NCI-H1417 treated with DMSO at 0.1 percent for 48 hours (cell line): ENCODE measurements at places on chromosomes 16 and 17.

- DNase-seq = no peak
Observed at GRCh38 chr17:35607239-35607847, 20.2 kb downstream of the AP2B1 start.

DNA sequence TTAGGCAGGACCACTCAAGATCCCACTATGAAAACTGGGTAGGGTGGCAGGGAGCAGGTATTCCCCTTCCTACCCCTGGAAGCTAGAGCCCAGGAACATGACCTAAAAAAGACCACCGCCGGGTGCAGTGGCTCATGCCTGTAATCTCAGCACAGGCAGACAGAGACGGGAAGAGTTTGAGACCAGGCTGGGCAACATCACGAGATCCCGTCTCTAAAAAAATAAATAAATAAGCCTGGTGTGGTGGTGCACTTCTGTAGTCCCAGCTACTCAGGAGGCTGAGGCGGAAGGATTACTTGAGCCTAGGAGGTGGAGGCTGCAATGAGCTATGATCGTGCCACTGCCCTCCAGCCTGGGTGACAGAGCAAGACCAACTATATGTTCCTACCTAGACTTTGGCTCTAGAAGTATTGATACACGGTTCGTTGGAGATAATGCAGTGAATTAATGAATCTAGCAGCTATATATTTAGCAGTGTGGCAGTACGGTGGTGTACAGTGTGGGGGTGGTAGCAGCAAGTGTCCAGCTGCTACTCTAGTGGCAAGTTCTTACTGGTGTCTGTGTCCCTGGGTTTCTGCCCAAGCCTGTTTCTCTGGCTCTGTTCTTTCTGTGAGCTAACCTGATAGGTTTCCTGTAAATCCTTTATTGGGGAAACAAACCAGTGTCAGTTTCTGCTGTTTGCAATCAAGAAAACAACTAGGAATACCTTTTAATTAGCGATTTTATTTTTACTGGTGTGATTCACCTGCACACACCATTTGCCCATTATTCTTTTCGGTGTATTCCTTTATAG lies 3.3 kb upstream of the USP31 start:
- no peak for DNase-seq

DNA sequence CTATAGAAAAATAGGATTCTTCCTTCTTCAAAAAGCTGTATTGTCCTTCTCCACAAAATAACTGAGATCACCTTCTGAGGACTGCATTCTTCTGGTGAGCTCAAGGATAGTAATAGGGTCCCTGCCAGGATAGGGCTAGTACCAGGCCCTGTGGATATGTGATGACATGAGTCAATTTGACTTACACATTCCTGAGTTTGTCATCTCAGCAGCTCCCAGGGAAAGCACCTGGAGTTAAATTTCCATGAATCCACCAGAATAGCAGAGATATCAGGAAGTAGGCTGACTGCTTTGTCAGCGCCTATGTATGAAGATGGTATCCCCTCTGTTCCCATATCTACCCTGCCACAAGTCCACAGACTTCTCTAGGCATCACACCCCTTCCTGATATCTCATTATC lies 225.8 kb downstream of the PMP22 start:
- no peak for DNase-seq

DNA sequence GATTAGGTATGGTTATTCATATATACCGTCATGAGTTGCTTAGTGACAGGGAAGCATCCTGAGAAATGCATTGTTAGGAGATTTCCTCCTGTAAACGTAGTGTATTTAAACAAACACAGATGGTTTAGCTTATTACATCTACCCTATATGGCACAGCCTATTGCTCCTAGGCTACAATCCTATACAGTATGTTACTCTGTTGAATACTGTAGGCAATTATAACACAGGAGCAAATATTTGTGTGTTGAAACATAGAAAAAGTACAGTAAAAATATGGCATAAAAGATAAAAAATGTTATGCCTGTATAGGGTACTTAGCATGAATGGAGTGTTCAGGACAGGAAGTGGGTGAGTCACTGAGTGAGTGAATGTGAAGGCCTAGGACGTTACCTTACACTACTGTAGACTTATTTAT lies 157.7 kb downstream of the CDH11 start:
- no peak for DNase-seq

GRCh38 chr17:82007228-82007494 lies 15.5 kb downstream of the CENPX start:
- DNase-seq = no peak

DNA sequence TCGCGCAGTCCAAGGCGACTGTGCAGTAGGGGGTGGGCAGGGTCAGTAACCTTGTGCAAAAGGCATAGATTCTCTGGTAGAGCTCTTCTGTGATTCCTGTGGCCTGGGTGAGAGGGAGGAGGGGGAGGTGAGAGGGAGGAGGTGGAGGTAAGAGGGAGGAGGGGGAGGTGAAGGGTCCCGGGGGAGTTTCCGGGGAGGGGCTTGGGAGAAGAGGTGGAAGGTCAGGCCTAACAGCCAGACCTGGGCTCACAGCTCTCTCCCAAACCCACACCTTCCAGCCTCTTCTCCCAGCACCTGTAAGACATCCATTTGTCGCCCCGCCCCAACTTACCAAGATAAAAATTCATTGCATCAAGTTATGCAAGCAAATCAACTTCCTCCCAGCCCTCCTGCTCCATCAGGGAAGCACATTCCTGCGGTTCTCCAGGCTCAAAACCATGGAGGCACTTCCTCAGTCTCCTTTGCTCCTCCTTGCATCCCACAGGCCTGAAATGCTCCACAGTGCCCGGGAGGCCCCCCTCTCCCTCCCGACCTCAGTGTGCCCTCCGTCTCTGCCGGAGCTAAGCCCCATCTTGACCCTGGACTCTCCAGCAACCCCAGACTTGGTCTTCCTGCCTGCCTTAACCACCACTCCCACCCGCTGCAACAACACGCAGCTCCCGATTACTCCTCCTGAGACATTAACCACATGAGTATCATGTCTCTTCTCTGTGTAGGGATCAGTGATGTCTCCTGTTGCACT lies 30.5 kb downstream of the PIK3R6 start:
- DNase-seq = no peak

- DNase-seq = no peak
Observed at GRCh38 chr16:58127634-58128033, 1.5 kb downstream of the CFAP20 start.

DNA sequence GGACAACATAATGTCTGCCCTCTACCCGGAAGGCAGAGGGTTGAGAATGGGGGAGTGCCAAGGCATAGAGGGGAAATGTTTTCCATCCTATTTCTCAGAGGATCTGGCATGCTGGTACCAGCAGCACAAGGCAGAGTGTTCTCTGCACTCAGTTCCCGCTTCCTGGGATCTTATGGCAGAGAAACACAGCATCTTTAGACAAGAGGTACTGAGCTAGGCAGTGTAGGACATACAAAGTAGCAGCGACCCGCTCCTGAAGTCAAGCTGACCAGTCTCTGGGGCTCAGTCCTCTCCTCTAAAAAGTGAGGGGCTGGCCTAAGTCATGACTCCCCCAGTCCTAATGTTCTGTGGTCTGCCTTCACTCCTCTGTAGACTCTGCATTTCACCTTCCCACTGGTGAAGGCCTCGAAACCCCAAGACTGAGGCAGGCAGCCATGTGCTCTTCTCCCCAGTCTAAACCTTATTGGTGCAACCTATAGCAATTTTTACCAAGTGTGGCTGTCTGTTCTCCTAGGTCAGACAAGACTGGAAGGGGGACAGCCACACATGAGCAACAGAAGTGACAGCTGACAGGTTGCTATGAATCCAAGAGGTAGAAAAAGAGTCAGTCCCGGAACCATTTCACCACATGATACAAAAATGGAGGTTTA lies 11.3 kb upstream of the TSPOAP1 start:
- no peak for DNase-seq

GRCh38 chr17:16302856-16303255 lies 50.4 kb downstream of the CENPV start:
- DNase-seq = no peak

DNA sequence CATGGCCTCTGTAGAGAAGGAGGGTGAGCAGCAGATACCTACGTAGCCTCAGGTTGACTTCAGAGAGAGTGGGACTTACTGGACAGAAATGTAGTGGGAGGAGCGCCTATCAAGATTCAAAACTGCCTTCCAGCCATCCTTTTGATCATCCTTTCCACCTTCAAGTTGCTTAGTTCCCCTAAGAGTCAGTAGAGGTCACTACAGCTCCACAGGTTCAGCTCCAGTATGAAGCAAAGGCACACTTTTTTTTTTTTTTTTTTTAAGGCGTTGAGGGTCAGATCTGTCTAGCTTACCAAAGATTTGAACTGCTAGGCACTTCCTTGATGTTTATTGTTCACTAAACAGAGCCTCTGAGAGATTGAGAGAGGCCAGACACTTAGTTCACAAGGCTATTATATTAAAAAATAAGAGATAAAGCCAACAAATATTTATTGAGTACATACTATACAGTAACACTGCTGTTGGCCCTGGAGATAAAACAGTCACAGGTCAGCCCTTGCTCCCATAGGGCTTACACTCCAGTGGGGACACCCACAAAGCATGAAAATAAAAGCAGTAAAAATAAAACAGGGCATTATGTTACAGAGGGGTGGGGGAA lies 3.1 kb downstream of the RNF227 start:
- no peak for DNase-seq

- no peak for DNase-seq
Observed at GRCh38 chr16:25542306-25542705, 149.5 kb upstream of the HS3ST4 start.

GRCh38 chr16:67161595-67162058 lies 1.9 kb downstream of the FBXL8 start:
- DNase-seq = no peak

- DNase-seq = no peak
Observed at GRCh38 chr16:31329671-31330552, 25.1 kb upstream of the ITGAX start.

DNA sequence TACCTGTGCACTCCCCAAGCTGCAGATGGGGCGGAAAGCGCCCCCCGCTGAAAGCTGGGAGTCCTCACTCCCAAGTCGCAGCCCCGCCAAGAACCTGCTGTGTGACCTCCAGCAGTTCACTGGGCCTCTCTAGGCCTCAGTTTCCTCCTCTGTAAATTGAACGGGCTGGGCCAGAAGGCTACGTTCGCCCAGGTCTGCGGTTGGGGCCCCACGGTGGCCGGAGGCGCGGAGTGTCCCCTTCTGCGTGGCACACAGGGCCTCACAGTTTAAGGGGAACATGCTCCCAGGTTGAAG lies 628 bp downstream of the GALK1 start:
- no peak for DNase-seq

GRCh38 chr17:21419299-21420239 lies 43.4 kb downstream of the KCNJ12 start:
- DNase-seq = no peak

GRCh38 chr17:5380491-5381135 lies 38.8 kb downstream of the NUP88 start:
- DNase-seq = no peak

DNA sequence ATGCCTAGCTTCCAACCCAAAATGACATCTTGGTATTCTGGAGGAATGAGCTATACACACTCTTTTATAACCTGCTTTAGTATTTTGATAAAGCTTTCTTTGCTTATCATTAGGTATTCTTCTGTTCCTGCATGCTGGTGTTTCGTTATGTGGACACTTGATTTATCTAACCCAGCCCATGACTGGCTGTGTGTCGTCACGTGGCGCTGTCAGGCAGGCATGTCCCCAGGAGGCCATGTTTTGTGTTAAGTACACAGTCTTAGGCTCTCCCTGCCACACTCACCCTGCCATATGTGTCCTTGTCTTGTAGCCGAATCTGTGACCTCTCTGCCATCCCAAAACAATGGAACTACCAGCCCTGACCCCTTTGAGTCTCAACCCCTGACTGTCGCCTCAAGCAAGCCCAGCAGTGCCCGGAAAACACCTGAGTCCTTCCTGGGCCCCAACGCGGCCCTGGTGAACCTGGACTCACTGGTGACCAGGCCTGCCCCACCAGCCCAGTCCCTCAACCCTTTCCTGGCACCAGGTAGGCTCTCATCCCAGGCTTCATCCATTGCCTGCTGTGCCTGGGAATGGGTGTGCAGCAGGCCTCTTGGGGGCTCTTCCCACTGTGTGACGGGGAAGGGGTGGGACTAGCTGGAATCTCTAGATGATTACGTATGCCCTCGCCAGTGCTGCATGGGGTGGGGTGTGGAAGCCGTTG lies 30.8 kb downstream of the B9D1 start:
- DNase-seq = no peak
